Activated T-helper 17 cell treated with anti-CD3 and anti-CD28 coated beads, Interleukin-2, amount 50 U/mL, for 72 hours (primary cell): ENCODE measurements at places on chromosomes 12 and 14.

DNA sequence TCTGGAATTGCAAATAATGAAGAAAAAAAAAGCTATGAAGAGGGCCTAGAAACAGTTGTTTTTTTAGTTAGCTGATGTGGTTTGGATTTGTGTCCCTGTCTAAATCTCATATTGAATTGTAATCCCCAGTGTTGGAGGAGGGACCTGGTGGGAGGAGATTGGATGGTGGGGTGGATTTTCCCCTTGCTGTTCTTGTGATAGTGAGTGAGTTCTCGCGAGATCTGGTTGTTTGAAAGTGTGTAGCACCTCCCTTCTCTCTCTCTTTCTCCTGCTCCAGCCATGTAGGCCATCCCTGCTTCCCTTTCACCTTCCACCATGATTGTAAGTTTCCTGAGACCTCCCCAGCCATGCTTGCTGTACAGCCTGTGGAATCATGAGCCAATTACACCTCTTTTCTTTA is 126.1 kb downstream of the ASCL4 start:
- H3K27me3 ChIP-seq: peaks cover 29% of the 10 kb centered on the region
- no peaks in the 10 kb centered on the region for H3K36me3 ChIP-seq
- H3K4me3 ChIP-seq: no peak overlapping the region
- ATAC-seq: no peak
- H3K27ac ChIP-seq: no peak overlapping the region

GRCh38 chr12:24172031-24172772 is 222.7 kb upstream of the SOX5 start:
- no peaks in the 10 kb centered on the region for H3K4me1 ChIP-seq
- no peaks in the 10 kb centered on the region for H3K36me3 ChIP-seq
- H3K4me3 ChIP-seq: no peak overlapping the region
- no peak overlapping the region for H3K27ac ChIP-seq

GRCh38 chr12:62711631-62712241 is 223.2 kb downstream of the PPM1H start:
- no peak overlapping the region for H3K4me3 ChIP-seq
- H3K4me1 ChIP-seq: no peaks in the 10 kb centered on the region
- H3K27ac ChIP-seq: no peak overlapping the region
- H3K27me3 ChIP-seq: no peaks in the 10 kb centered on the region
- ATAC-seq: no peak
- H3K36me3 ChIP-seq: no peaks in the 10 kb centered on the region

DNA sequence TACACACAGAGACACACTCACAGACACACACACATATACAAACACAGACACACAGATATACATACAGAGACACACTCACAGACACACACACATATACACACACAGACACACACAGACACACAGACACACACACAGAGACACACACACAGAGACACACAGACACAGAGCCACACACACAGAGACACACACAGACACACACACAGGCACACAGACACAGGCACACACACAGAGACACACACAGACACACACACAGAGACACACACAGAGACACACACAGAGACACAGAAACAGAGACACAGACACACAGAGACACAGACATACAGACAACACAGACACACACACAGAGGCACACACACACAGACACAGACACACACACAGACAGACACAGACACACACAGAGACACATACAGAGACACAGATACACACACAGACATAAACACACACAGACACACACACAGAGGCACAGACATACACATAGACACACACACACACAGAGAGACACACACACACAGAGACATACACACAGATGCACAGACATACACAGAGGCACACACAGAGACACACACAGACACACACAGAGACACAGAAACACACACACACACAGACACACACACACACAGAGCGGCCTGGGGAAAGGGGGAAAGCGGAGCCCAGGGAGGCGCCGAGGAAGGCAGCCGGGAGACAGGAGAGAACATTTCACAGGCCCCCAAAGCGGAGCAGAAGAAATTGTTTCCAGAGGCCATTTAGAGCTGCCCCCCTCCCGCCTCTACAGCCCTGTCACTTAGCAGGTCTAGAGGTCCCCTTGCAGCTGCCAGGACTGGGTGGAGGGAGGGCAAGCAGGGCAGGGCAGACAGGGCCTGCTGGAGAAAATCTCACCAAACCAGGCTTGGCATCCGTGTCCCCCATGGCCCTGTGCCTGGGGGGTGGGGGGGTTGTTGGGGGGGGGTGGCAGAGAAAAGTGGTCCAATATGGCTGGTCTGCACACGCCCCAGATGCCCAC is 38.9 kb downstream of the SERPINA3 start:
- no peak overlapping the region for H3K4me3 ChIP-seq
- H3K27me3 ChIP-seq: peaks cover 10% of the 10 kb centered on the region
- no peak for ATAC-seq

- H3K4me1 ChIP-seq: no peaks in the 10 kb centered on the region
- no peak overlapping the region for H3K27ac ChIP-seq
- H3K36me3 ChIP-seq: no peaks in the 10 kb centered on the region
- ATAC-seq: no peak
- no peak overlapping the region for H3K4me3 ChIP-seq
Measured at GRCh38 chr14:29814156-29815015, 113.3 kb downstream of the PRKD1 start.

- no peaks in the 10 kb centered on the region for H3K4me1 ChIP-seq
- H3K27me3 ChIP-seq: no peaks in the 10 kb centered on the region
- ATAC-seq: no peak
- H3K36me3 ChIP-seq: no peaks in the 10 kb centered on the region
Measured at GRCh38 chr12:60042835-60043234, 447.0 kb downstream of the SLC16A7 start.

DNA sequence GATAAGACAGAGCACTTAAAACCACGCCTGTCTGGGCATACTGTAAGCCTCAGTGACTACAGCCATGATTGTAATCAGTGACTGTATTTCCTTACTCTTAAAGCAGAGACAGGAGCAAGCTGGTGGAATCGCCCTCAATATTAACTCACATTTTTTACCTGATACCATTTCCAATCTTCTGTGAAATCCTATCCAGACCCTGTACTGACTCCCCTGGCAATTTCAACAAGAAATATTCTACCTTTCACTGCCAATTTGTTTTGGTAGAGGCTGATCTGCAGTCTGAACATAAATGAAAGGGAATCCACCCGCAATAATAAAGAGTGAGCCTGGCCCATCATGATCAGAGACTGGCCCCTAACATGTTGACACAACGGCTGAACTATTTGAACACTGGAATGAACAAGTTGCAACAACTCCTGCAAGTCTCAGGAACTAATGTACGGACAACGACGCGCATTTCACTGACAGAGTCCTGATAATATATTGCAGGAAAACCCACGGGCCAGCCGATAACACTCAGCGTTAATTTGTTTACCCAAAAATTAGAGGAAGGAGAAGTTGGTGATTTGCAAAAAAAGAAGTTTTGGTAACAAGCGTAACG is 195.5 kb upstream of the BTG1 start:
- H3K27ac ChIP-seq: peak overlapping the region; percentile 22
- ATAC-seq: peak; percentile 29

- no peaks in the 10 kb centered on the region for H3K4me1 ChIP-seq
- H3K27me3 ChIP-seq: no peaks in the 10 kb centered on the region
- no peak overlapping the region for H3K4me3 ChIP-seq
- no peak for ATAC-seq
- H3K36me3 ChIP-seq: no peaks in the 10 kb centered on the region
Measured at GRCh38 chr12:77842430-77842829, 11.7 kb downstream of the NAV3 start.

DNA sequence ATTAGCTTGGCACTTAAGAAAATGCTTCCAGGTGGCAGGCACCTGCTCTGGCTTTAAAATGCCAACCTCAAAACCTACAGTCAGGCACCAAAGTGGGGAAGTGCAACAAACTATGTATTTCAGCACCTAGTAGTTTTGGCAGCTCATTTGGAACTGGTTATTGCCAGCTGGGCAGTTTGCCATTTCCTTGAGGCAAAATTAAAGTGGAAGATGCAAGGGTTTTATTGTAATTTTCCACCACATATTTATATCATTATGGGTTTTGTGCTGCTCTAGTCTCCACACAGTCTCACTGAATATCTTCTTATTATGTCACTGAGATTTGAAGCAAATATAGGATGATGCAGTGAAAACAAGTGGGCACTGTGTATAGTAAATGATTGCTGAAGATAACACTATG is 117.0 kb downstream of the PRKD1 start:
- no peaks in the 10 kb centered on the region for H3K27me3 ChIP-seq
- no peaks in the 10 kb centered on the region for H3K36me3 ChIP-seq
- no peaks in the 10 kb centered on the region for H3K4me1 ChIP-seq

DNA sequence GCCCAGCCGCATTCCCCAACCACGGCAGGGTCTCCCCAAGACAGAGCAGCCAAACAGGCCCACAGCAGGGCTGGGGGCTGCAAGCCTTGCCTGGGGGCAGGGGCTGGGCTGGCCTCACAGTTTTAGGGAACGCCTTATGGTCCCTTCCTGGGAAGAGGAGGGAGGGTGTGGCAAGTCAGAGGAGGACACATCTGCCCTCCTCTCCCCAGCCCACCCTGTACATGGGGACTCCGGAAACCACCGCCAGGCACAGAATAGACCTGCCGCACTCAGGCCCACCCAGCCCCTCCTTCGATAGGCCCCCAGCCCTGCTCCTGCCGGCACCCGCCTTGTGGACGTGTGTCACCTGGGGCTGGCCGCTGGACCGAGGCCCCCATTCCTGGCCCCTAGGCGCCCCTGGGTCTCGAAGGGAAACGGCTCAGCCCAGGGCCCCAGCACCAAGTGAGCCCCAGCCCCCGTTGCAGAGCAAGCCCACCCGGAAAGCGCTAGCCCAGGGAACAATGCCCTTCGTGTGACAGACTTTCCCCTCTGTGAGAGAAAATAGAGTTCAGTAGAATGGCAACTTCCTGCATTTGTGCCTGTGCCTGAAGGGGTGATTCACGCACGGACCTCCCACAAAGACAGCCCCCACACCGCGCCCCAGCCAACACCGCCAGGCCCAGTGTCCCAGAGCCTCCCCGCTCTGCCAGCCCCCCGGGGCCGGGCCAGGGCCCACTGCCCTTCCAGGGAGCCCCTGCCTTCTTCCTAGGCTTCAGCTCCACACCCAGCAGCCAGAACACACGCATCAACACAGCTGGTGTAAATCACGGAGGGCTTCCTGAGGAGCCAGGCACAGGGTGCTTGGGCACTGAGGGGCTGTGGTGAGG is 12.0 kb upstream of the NUDT14 start:
- peak; percentile 72 for ATAC-seq
- H3K4me1 ChIP-seq: peaks cover 6% of the 10 kb centered on the region
- H3K4me3 ChIP-seq: peak overlapping the region; percentile 16
- peaks cover 14% of the 10 kb centered on the region for H3K27me3 ChIP-seq
- H3K27ac ChIP-seq: no peak overlapping the region

GRCh38 chr14:81209167-81209836 is 11.5 kb downstream of the GTF2A1 start:
- H3K27ac ChIP-seq: no peak overlapping the region
- H3K4me1 ChIP-seq: peaks cover 43% of the 10 kb centered on the region
- no peak for ATAC-seq
- H3K36me3 ChIP-seq: peaks cover 94% of the 10 kb centered on the region
- H3K27me3 ChIP-seq: no peaks in the 10 kb centered on the region
- H3K4me3 ChIP-seq: no peak overlapping the region

GRCh38 chr14:57611555-57612075 is 118.0 kb upstream of the CCDC198 start:
- H3K4me1 ChIP-seq: no peaks in the 10 kb centered on the region
- no peaks in the 10 kb centered on the region for H3K36me3 ChIP-seq
- H3K4me3 ChIP-seq: no peak overlapping the region
- ATAC-seq: no peak
- H3K27ac ChIP-seq: no peak overlapping the region
- no peaks in the 10 kb centered on the region for H3K27me3 ChIP-seq

DNA sequence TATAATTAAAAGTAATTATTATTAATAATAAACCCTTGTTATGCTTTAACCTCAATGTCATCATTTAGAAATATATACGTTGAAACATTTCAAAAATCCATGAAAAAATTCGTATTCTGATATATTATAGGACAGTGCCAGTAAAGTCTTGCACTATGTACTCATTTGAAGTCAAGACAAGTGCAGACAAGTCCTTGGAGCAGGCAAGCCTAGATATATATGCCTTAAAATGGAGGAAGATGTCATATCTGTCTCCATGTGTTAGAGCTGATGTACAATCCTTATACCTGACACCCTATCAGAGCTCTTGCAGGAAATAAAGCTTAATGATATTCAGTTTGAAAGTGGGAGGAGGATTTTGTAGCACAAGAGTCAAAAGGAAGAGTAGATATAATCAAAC is 310.4 kb downstream of the KCNH5 start:
- no peak overlapping the region for H3K27ac ChIP-seq
- ATAC-seq: no peak
- no peaks in the 10 kb centered on the region for H3K36me3 ChIP-seq
- no peak overlapping the region for H3K4me3 ChIP-seq
- H3K27me3 ChIP-seq: peaks cover 2% of the 10 kb centered on the region
- H3K4me1 ChIP-seq: no peaks in the 10 kb centered on the region

DNA sequence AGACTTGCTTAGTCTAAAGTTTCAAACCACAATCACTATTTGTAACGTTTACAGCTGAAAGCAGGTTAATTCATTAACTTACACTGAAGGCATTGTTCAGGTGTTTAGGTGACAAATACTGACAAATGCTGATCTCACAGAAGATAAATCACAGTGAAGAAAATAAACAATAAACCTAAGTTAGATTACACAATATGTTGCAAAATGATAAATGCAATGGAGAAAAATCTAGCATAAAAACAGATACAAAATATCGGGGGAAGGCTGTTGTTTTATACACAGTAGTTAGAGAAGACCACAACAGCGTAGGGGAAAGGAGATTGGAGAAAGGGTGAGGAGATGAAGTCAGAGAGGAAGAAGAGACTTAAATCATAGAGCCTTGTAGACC is 3.0 kb downstream of the SCAF11 start:
- peaks cover 68% of the 10 kb centered on the region for H3K4me1 ChIP-seq
- peak overlapping the region; percentile 99 for H3K27ac ChIP-seq
- H3K4me3 ChIP-seq: peak overlapping the region; percentile 98
- H3K27me3 ChIP-seq: no peaks in the 10 kb centered on the region

GRCh38 chr14:40574780-40575179 is 1031.9 kb upstream of the LRFN5 start:
- ATAC-seq: no peak
- H3K4me1 ChIP-seq: no peaks in the 10 kb centered on the region
- H3K4me3 ChIP-seq: no peak overlapping the region
- H3K36me3 ChIP-seq: no peaks in the 10 kb centered on the region
- H3K27me3 ChIP-seq: no peaks in the 10 kb centered on the region
- no peak overlapping the region for H3K27ac ChIP-seq

DNA sequence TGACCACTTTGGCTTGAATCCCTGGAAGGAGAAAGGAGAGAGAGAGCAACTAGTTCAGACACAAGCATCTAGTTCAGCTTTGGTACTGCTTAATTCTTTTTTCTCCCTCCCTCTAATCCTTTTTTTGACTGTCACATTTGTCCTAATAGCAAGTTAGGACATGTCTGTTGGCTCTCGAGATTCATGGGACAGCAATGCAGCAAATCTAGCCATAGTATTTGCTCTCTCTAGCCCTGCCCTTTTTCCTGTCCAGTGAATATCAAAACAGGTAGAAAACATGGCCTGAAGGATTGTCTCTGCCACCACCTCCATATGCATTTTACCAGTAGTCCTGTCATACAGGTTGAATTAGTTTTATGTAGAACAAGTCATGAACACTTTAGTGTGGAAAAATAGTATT is 116.4 kb downstream of the PTPRB start:
- H3K27ac ChIP-seq: no peak overlapping the region
- H3K4me3 ChIP-seq: no peak overlapping the region
- no peaks in the 10 kb centered on the region for H3K36me3 ChIP-seq
- no peaks in the 10 kb centered on the region for H3K4me1 ChIP-seq
- no peaks in the 10 kb centered on the region for H3K27me3 ChIP-seq

- no peaks in the 10 kb centered on the region for H3K36me3 ChIP-seq
- no peaks in the 10 kb centered on the region for H3K4me1 ChIP-seq
- H3K4me3 ChIP-seq: no peak overlapping the region
- ATAC-seq: no peak
Measured at GRCh38 chr12:97194546-97194945, 268.1 kb upstream of the RMST start.
